Temporal lobe (tissue), 4 donors: ENCODE measurements at places on chromosomes 3 and 15. TPM values are rescaled to one million over a fixed set of nuclear protein-coding genes. Genes with fewer than 3 reads are reported as not detected.

The IL17RE gene
- total RNA-seq, result 0.49 TPM

The DIPK2A gene
- 30.5 TPM for total RNA-seq

The MEGF11 gene
- 5.2 TPM for total RNA-seq

The PROS1 gene
- total RNA-seq, result 7.6 TPM

The GP9 gene
- 0.25 TPM for total RNA-seq

The C3orf20 gene
- not detected for total RNA-seq

The SLC9C1 gene
- total RNA-seq, result 0.25 TPM

The TXNRD3 gene
- total RNA-seq, result 7.9 TPM
